ENCODE measurements at places on chromosomes 7 and 10.

GRCh38 chr7:134752006-134752760, 27.3 kb upstream of the CALD1 start:
- DNase-seq: no peak

DNA sequence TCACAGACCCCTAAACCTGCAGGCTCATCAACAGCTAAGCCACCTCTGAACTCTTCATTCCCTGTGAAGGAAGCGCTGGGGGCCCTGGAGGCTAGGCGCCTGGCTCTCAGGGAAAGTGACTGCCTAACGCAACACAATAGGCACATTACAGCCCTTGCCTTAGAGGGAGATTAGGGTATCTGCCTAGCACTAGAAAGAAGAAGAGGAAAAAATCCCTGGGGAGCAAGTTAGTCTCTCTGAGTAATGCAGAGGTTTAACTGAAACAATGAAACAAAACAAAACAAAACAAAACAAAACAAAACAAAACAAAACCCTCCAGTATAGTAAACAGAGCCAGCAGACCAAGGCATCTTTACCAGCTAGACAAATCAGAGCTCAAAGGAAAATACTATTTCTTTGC, 2.6 kb downstream of the ZNF777 start:
- DNase-seq: no peak

GRCh38 chr7:157521061-157521731, 184.4 kb downstream of the DNAJB6 start:
- DNase-seq: no peak

- DNase-seq: no peak
Measured at GRCh38 chr10:6364893-6365292, 162.2 kb downstream of the PFKFB3 start.

DNA sequence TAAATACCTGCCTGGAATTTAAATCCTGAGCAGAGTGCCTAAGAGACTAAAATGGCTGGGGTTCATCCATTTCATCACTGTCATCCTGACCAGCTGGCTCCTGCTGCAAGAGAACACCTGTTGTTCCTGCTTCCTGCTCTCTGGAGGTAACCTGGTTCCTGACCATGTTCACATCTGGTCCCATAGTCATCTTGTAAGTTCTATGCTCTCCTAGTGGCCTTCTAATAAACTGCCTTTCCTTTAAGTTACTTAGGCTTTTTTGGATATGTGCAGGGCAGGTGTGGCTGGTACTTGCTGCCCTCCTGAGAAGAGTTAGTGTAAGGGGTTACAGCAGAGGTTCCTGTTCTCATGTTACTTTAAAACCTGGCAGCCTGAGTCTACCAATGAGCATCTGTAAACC, 80.0 kb downstream of the NRCAM start:
- DNase-seq: no peak

- no peak for DNase-seq
Measured at GRCh38 chr10:18759575-18759974, 100.3 kb downstream of the ARL5B start.

DNA sequence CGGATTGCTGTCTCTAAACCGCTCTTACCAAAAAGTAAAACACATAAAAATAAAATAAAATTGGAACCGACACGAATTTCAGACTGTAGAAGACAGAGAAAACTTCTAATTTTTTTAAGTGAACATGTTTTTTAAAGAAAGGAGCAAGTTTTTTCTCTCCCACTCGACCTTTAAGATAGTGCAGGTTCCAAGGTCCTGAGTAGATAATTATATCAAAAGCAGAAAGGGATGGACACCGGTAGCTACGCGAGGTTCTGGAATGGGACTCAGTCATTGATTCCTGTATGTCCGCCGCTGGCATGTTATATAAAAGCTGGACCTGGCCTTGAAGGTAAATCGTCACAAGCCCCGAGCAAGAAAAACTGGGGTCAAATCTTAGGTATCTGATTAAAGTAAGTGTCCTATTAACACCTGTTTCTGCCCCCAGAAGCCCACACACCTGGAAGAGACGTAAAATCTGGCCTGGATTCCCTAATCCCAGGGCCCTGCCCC, 462 bp upstream of the CISD1 start:
- DNase-seq: no peak

DNA sequence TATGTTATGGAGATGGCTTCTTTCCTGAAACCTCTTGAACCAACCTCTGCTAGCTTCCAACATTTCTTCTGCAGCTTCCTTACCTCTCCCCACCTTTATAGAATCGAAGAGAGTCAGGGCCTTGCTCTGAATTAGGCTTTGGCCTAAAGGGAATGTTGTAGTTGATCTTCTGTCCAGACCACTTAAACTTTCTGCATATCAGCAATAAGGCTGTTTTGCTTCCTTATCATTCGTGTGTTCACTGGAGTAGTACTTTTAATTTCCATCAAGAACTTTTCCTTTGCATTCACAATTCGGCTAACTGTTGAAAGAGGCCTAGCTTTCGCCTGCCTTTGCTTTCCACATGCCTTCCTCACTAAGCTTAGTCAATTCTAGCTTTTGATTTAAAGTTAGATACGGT, 48.0 kb downstream of the KLHDC10 start:
- DNase-seq: no peak

DNA sequence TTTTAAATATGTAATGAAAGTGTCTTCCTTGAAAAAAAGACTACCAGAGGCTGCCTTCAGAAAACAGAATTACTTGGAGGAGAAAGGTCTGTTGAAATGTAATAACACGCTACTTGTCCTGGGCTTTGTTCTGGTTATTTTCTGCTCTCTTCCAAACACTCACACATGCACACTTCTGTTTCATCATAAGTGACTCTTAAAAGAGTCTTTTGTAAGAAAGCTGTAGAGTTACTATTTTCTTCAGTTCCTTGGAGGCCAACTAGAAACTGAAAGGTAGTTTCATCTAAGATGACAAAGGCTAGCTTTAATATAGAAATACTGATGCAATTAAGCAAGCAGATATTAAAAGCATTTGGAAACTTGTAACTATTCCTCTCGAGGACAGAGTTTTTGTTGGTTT, 39.1 kb downstream of the TASOR2 start:
- DNase-seq: no peak

GRCh38 chr7:81583882-81584533, 185.8 kb downstream of the HGF start:
- DNase-seq: no peak

Data from stimulated activated CD8-positive, alpha-beta memory T cell treated with anti-CD3 and anti-CD28 coated beads, Interleukin-4, amount 100 ng/mL, for 1 hour (primary cell).